ENCODE measurements at places on chromosomes 7 and 10. TPM values are rescaled to one million over a fixed set of nuclear protein-coding genes. Genes with fewer than 3 reads are reported as not detected.

- peak; percentile 55 for DNase-seq
Observed at GRCh38 chr10:49679480-49679893, at the start of gene C10orf53. TSS of gene C10orf53 (plus strand) at chr10:49679651. CDS start at chr10:49679698, 47 bp downstream.

- DNase-seq: no peak
Observed at GRCh38 chr7:47362984-47363383, 218.9 kb downstream of the TNS3 start.

- DNase-seq: no peak
Observed at GRCh38 chr7:29243910-29244655, 49.5 kb downstream of the CHN2 start.

DNA sequence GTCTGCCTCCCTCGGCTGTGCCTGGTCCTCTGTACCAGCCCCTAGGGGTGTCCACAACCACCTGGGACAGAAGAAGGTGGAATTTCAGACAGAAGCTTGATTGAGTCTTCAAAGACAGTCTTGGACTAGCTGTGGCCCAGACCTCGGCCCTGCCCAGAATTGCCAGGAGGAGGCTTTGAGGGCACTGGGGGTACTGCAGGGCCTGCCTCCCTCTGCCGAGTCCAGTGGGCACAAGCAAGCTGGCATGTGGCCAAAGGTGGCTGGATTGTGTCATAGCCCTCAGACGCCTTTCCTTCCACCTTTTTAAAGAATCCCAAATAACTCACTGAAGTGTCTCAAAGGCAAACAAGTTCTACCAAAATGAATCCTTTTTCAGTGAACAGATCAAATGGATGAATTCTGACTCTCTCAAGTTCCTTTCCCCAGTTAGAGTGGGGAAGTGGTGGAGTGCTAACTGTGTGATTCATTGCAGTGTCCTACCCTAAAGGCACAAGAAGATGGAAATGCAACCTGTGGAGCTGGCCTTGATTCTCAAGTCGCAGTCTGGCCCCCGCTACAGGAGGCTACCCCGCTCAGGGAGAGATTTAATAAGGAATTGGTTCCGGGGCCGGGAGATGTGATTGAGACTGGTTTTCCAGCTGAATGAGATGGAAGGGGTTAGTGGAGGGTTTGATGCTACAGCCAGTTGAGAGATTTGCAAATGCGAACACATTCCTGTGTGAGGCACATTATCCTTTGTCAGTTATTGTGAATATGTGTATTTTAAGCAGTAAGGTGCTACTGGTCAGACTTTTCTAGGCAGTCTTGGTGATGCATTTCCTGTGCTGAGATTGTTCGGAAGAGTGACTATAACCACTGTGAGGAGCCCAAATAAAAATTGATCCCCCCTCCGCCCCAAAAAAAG, 28.8 kb upstream of the SLC26A4 start:
- DNase-seq: no peak

- no peak for DNase-seq
Observed at GRCh38 chr10:129042776-129043595, 424.1 kb upstream of the MGMT start.

DNA sequence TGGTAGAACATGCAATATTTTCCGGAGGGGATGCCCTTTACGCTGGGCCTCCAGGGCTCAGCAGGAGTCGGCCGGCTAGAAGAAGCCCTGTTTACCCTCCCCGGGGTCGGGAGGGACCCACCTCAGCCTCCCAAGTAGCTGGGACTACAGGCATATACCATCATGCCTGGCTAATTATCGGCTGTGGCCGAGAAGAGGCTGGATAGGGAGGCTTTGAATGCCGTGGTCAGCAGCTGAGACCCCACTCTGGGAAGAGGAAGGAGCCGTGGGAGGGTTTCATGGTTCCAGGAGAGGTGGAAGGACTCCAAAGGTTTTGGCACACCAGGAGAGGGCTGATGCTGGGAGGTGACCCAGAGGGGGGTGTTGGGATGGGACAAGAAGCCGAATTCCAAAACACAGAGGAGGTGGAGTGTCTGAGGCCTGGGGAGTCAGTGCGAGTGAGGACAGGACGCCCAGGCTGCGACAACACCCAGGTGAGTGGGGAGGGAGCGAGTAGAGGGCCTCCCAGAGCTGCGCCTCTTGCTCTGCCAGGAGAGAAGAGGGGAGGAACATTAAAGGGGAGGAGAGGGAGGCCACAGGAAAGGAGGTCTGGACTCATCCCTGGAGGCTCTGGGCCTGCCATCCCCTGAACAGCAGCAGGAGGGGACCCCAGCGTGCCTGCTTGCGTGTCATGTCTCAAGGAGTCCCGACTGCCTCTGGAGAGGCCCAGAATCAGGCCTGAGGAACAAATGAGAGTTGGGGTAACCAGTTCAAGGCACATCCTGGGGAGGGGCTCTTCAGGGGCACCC, 19.6 kb downstream of the GRID2IP start:
- no peak for DNase-seq

GRCh38 chr7:103569621-103570305, 123.8 kb upstream of the SLC26A5 start:
- DNase-seq: no peak

MMD2 gene
- total RNA-seq: not detected

FOXP2 gene
- under 0.01 TPM for total RNA-seq

NPY4R gene
- under 0.01 TPM for total RNA-seq

CUZD1 gene
- total RNA-seq: 0.54 TPM

CDCA7L gene
- total RNA-seq: 46.3 TPM

KCP gene
- total RNA-seq: under 0.01 TPM

HSPA12A gene
- 0.54 TPM for total RNA-seq

PRLHR gene
- not detected for total RNA-seq

Measured in hematopoietic multipotent progenitor cell (in vitro differentiated cells).